Fibroblast of skin of back (primary cell): ENCODE measurements at places on chromosomes 12 and 14.
A peak's percentile ranks its signal among the peaks of the same experiment; 100 is the strongest.

- peak; percentile 82 for DNase-seq
Observed at GRCh38 chr14:26621807-26622560, 24.2 kb upstream of the NOVA1 start.

- no peak for DNase-seq
Observed at GRCh38 chr14:105472486-105472991, 2.1 kb upstream of the CRIP2 start.

DNA sequence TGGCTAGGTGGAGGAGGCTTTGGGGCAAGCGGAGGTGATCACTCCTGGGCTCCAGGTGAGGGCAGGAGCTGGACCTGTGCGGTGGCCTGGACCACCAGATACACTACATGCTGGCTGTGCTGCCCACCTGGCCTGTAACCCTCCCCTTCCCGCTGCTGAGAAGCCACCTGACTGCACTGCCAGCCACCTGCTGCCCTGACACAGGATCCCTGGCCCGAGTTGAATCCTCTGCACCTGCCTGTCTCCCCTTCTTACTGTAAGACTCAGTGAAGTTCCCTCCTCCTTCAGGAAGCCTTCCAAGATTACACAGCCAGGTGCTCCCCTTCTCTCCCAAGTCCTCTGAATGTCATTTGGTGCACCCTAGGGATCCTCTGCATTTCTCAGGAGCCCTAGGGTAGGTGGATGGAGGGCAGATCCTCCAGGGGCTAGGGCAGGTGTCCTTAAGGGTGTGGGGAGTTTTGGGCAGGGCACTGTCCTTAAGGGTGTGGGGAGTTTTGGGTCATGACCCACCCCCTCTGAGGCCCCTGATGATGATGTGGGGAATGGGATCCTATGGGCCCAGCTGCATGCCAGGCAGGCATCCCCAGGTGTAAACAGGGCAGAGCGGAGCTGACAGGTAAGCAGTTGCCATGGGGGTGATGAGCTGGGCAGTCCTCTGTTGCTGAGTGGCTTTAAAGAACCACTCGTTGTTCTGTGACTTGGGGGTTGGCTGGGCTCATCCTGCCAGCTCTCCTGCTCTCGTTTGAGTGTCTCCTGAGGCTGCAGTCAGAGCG is 6.7 kb upstream of the MTA1 start:
- DNase-seq: no peak

- DNase-seq: no peak
Observed at GRCh38 chr12:70557583-70558191, 79.5 kb downstream of the PTPRB start.

DNA sequence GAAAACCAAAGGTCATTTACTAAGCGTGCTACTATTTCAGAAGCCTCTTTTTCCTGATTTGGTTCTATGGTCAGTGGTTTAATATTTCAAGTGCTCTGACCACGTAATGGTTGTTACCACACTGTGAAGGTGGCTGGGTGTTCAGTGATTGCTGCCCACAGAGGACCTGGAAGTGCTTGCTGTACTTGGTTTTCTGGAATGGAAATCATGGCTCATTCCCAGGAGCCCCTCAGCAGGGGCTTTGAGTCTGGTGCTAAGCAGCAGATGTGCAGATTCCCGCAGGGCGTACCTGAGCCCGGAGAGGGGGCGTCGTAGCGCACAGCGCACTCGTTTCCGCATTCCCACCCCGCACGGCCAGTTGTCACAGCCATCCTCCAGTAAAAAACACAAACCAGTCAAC is 50.5 kb downstream of the TRAF3 start:
- no peak for DNase-seq

DNA sequence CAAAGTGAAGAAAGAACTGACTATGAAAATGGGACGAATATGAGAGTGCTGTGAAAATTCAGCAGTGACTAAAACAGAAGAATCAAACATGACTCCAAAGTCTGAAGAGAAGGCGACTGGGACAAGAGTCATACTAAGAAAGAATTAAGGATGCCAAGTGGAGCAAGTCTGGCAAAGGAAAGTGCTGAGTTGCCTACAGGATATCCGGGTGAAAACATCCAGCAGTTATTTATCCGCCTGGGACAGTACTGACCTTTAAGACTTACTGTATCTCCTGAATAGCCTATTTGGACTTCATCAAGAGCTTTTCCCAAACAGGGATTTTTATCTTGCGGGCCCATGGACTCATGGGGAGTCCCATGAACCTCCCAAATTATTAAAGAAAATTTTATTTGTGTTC is 41.1 kb downstream of the KICS2 start:
- DNase-seq: peak; percentile 85

- DNase-seq: peak; percentile 42
Observed at GRCh38 chr12:5864972-5865371, 80.1 kb downstream of the ANO2 start.
